NCI-H1105 treated with DMSO at 0.1 percent for 48 hours (cell line): ENCODE measurements at places on chromosomes 11 and 22.
A peak's percentile ranks its signal among the peaks of the same experiment; 100 is the strongest.

- no peak for DNase-seq
Measured at GRCh38 chr11:46114378-46114777, 6.9 kb downstream of the PHF21A start.

GRCh38 chr11:67442504-67443404, 522 bp downstream of the CORO1B start:
- DNase-seq = no peak

DNA sequence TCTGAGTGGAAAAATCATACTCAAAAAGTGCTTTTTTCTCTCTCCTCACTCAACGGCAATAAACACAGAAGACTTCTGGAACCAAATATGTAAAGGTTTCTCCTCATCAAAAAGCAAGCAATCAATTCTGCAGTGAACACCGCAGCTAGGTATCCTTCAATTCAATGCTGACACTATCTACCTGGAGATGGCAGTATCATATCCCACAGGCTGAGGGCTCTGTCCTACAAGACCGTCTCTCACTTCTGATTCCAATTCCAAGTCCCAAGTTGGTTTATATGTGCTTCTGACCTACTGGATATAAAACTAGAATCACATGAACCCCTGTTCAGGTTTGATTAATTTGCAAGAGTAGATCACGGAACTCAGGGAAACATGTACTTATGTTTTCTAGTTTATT, 59.7 kb upstream of the LUZP2 start:
- no peak for DNase-seq

DNA sequence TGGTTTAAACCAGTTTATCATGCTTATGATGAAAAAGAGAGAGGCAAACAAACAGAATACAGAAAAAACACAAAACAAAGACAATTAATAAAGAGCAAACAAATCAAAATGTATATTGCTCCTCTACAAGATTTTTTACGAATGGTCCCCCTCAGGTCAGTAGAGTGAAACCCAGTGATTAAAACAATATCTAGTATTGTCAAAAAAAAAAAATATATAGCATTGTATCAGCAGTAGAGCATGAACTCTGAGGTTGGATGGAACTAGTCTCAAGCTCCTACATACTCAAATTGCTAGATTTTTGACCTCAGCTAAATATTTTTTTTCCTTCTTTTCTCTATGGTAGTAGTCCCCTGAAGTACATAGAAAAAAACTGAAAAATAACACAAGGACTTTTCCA, 290.3 kb upstream of the LUZP2 start:
- DNase-seq = no peak

DNA sequence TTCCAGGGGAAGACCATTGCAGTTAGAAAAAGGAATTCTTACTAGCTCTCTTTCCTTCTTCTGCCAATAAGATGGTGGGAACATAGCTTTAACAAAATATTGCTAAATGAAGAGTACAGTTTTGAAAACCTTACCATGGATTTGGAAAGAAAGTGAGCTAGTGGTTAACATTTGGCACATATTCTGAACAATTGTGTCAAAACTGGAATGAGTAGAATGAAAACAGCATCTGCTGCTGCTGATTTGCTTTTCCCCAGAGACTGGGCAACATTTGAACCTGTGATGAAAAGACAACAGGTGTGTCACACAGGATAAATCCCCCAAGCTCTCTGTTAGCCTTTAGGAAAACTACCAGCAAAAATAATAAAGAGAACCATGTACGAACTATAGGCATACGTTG, 761.4 kb downstream of the KCNA4 start:
- peak; percentile 44 for DNase-seq

- DNase-seq = no peak
Measured at GRCh38 chr11:13126430-13126829, 117.3 kb downstream of the RASSF10 start.

DNA sequence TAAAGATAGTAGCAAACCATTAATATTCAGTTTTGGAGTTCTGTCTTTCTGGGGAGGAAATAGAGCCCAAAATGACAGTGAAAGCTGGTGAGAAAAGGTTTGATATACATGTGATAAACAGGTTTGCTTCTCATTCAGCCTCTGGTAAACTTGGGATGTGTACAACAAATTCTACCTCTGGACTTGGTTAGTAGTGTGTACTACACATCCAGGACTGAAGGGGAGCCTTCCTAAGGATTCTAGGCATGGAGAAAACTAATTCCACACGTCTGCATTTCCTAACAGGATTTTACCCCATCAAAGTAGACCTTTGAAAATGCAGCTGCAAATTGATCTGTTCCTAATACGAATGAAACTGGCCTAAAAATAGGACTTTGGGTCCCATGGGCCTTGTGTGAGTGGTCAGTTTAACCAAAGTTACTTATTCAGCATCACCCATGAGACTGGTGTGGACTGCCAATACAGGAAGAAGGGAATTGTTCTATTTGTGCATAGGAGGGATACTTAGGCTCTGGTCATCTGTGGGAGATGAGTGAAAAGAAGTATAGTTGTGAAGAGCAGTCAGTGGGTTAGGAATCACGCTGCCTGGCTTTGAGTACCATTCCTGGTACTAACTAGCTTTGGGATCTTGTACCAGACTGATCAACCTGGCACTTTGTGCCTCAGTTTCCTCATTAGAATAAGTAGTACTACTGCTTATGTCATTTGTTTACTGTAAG, 74.2 kb downstream of the YAP1 start:
- no peak for DNase-seq

GRCh38 chr11:33936725-33937604, 45.1 kb upstream of the LMO2 start:
- DNase-seq = no peak

DNA sequence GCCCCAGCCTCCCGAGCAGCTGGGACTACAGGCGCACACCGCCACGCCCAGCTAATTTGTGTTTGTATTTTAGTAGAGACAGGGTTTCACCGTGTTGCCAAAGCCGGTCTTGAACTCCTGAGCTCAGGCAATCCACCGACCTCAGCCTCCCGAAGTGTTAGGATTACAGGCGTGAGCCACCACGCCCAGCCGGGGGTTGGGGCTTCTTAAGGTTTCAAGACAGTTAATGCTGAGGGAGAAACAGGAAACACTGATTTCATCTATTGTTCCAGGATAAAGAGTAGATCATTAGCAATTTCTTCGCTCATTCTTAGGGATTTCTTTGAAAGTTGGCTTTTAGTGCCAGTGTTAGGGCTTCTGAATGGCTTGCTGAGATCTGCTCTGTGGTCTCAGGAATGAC, 21.2 kb upstream of the CLMP start:
- no peak for DNase-seq

GRCh38 chr11:38721586-38722315, 2123.7 kb upstream of the RAG2 start:
- no peak for DNase-seq

DNA sequence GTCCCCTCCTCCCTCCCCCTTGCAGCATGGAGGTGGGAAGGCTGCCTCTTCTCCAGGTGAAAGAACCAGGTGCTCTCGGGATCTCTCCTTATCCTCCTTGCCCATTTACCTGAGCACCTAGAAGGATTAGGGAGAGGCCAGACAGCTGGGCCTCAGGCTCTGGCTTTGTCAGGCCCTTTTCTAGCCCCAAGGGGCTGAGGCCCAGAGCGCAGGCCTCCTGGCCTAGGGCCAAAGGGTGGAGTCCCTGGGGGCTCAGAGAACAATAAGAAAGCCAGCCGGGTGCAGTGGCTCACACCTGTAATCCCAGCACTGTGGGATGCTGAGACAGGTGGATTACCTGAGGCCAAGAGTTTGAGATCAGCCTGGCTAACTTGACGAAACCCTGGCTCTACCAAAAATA, 5.4 kb upstream of the TTLL1 start:
- peak; percentile 12 for DNase-seq

DNA sequence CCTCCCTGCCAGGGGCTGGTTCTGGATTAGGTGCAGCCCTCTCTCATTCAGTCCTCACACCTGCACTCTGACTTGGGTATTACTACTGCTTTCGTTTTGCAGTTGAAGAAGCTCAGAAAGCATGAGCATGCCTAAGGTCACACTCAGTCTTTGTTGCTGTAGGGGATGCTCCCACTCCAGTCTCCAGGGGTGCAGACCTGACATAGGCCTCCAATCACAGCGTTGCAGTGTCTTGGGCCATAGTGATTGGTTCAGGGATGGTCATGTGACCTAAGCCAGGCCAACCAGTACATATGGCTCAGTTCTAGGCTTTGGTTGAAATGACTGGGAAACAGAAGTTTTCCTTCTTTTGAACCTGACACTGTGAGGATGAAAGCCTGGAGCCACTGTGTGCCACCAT, 61.7 kb downstream of the FBXO7 start:
- DNase-seq = no peak

DNA sequence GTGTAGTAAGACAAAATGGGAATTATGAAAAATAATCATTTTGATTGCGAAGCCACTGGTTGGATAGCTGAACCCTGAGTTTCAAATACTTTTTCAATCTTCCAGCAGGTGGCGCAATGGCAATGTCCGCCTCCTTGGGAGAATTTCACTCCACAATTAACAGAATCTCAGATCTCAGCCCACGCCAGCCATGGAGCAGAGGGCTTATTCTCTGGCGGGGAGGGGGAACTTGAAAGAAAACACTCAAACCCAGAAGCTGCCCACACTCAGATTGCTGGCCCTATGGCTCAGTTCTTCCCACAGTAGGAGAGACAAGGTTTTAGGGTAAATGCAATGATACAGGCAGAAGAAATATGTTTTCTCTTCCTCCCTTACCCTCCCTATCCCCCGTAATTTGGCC, 38.7 kb upstream of the RCN1 start:
- DNase-seq = peak; percentile 37

DNA sequence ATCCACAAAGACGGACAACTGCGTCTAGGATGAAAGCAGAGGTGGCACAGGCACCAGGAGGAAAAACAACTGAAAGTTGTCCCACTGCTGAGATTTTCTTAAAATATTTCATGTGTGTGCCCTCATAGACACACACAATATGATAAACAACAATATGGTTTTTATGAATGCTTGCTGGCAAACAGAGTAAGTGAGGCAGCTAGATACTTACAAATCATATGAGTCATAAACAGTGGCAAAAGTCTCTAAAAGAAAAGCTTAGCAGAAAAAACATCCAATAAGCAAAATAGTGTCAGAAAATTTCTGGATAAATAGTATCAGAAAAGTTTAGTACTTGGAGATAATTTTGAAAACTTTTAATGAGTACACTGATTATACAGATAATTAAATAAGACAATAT, 101.2 kb upstream of the DDI1 start:
- no peak for DNase-seq

- no peak for DNase-seq
Measured at GRCh38 chr11:60978546-60979380, 7.3 kb downstream of the CD6 start.

GRCh38 chr11:108319541-108320145, 96.8 kb downstream of the ATM start:
- no peak for DNase-seq

DNA sequence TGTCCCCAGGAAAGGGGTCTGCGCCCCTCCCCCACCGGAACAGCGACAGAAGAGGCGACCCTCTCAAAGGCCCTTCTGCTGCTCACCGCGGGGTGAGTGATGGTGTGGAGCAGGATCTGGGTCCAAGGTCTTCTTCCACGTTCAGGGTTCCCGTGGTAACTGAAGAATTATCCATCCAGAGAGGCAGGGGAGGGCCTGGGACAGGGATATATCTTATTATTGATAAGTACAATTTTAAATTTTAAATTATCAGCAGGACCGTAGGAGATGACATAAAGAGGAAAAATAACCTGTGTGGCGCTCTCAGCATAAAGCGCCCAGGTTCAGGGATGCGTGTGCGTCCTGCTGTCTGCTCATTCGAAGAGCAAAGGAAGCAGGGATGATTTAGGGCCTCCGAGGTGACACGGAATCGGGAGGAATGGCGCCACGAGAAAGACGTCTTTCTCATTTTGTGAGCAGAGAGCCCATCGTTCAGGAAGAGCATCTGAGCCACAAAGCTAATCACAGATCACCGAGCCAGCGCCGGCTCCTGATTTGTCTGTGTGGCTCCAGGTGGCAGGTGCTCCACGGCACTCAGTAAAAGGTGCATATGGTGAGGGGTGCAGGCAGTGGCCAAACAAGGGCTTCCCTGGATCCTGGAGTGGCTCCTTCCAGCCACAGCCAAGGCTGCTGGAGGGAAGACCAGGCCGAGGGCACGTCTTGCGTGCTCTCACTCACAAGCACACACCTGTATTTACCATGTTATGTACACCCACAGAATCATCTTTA, 19.3 kb downstream of the KRTAP5-5 start:
- no peak for DNase-seq

GRCh38 chr11:313787-314553, at the start of gene IFITM1:
TSS of gene IFITM1 (plus strand) at chr11:314040. CDS start at chr11:314171, 131 bp downstream.
- DNase-seq = no peak

DNA sequence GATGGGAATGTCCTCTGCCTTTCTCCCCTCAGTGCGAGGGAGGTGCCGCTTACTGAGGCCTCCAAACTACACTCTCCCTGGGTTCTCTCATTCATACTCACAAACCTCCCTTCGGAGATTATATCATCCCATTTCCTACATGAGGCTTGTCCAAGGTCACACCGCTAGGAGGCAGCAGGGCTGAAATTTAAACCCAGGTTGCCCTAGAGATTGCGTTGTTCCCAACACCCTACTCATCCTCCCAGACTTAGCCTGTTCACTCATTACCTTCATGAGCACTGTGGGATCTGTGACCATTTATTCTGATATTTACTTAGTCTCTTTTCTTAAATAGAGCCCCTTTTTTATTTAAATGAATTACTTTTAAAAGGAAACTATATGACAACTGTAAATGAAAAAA, 31.1 kb downstream of the SDHAF2 start:
- DNase-seq = no peak

GRCh38 chr11:36086366-36086765, 142.5 kb downstream of the LDLRAD3 start:
- DNase-seq = no peak

DNA sequence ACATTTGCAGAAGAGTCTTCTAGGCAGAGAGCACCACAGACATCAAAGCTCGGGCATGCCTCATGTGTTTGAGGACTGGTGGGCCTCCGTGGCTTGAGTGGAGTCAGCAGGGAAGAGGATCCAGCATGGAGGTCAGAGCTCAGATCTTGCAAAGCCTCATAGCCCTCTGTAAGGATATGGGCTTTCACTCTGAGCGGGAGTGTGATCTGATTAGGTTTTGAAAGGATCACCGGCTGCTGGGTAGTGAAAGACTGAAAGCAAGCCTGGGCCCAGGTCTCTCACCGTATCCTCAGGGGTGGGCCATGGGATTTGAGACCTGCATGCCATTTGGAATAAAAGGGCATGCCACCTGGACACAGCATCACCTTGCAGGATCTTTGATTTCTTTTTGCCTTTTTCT, 112.7 kb downstream of the TEAD1 start:
- no peak for DNase-seq

- no peak for DNase-seq
Measured at GRCh38 chr11:110857892-110858546, 145.8 kb upstream of the ARHGAP20 start.
